Amniotic epithelial cell (primary cell): ENCODE measurements at places on chromosomes 2 and 18.

DNA sequence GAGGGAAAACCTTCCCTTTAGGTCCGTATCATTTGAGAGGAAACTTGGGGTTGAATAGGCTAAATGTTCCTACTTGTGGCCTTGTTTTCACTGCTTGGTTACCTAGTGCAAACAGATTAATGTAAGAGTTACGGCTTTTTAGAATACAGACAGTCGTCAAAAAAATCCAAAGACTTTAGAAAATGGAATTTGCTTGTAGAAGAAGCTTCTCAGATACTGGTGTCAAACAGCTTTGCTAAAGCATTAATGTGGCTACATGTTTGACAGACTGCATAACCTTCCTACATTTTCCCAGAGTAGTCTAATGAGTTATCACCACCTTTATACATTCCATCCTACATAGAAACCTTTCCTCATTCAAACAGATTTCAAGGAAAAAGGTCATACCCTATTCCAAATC is 114.6 kb downstream of the FMNL2 start:
- no peak for DNase-seq

DNA sequence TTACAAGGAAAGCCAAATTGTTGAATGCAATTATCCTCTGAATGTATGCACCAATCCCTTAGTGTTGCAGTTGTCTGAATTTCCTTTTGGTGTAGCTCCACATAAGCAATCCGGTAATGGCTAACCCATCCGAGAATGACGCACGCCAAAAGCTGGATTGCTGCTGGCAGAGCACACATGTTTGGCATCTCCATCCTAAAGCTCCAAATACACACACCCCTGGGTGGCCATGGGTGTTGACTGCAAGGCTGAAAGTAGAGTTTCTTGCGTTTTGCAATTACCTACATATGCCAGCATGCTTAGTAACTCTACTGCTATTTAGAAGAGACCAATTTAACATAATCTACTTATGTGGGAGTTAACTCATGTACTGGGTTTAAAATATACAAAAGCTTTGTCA is 53.1 kb downstream of the KCTD1 start:
- DNase-seq: no peak

- no peak for DNase-seq
Observed at GRCh38 chr2:37361216-37361815, 16.9 kb downstream of the QPCT start.

DNA sequence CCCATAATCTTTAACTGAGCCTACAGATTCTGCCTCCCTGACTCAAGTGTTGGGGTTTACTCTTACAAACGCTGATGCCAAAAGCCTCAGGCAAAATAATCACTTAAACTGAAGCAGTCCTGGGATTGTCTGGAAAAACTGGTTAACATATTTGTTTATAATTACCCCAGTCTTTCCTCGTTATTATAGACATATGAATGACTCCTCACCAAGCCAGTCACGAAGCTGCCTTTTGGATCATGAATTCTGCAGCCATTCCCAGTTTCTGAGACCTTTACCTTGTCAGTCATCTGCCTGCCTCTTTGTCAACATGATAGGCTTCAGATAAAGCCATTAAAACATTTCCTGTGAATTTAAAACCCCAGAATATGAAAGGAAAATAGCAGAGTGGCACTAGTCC is 46.4 kb downstream of the MREG start:
- DNase-seq: no peak
